Stimulated activated CD4-positive, alpha-beta T cell treated with anti-CD3 and anti-CD28 coated beads, TNF-alpha, amount 100 ng/mL, for 1 hour (primary cell): ENCODE measurements at places on chromosomes 2 and 18.
A peak's percentile ranks its signal among the peaks of the same experiment; 100 is the strongest.

- no peak for DNase-seq
These were observed 630.8 kb downstream of the NR4A2 start for GRCh38 chr2:155701721-155702120.

DNA sequence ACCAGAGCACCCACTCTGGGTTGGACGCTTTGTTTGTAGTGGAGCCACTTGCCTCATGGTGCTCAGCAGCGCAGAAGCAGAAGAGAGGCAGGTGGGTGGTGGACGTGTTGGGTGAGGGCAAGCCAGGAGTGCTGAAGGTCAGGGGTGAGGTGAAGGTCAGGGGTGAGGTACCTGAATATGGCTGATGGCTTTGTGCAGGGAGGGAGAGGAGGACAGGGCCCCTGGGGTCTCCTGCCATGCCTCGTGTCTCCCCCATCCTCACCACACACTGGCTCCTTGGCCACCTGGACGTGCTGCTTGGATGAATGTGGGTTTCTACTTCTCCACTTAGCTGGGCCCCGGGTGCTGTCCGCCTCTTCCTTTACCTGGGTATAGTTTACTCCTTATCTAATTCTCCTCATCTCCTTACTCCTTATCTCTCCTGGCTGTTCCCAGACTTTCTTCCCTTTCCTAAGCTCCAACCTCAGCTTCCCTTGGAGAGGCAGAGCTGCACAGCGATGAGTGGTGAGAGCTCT is 68.1 kb downstream of the DYSF start:
- DNase-seq: no peak

DNA sequence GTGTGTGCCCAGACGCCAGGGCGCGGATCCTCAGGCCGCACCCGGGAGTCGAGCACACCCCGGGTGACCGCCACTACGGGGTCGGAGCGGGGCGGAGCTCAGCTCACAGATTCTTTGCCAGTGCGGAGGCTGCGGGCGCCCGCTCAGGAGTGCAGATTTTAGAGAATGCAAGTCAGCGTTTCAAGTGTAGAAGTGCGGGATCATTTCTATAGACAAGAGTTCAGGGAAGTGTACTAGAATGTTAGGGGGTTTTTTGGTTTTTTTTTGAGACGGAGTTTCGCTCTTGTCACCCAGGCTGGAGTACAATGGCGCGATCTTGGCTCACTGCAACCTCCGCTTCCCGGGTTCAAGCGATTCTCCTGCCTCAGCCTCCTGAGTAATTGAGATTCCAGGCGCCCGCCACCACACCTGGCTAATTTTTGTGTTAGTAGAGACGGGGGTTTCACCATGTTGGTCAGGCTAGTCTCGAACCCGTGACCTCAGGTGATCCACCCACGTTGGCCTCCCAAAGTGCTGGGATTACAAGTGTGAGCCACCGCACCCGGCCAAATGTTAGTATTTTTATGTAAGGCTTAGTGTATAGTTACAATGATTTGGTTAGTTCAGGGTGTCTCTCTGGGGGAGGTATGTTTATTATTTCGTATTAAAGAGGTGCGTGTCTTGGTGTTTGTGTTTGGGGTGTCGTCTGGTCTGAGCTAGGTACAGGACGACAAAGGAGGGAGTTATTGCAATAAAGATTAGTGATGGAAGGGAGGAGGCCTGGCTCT is 619 bp upstream of the FAM168B start:
- peak; percentile 8 for DNase-seq

GRCh38 chr2:109157563-109158105 is 28.6 kb downstream of the SH3RF3 start:
- DNase-seq: no peak

GRCh38 chr2:68404893-68405799 is 40.1 kb downstream of the PLEK start:
- DNase-seq: no peak

GRCh38 chr2:95312543-95313201 is 15.5 kb downstream of the KCNIP3 start:
- DNase-seq: no peak

DNA sequence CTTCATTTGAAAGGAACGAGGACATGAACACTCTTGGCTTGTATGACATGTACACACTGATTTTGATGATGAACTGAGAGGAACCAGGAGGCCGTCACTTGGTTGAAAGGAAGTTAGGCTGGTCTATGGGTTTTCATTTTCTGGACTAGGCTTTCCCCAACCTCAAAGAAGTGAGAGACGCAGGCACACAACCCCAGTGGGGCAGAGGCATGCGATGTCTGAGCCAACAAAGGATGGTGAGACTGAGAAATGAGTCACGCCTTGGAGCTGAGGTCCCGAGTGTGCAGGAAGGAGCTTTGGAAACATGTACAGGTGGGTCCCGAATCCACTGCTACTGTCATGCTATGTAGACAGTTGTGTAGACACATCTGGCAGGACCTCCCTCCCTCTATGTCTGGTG is 24.1 kb downstream of the SIGLEC15 start:
- no peak for DNase-seq

GRCh38 chr2:237026981-237027711 is 58.5 kb upstream of the COPS8 start:
- DNase-seq: no peak

DNA sequence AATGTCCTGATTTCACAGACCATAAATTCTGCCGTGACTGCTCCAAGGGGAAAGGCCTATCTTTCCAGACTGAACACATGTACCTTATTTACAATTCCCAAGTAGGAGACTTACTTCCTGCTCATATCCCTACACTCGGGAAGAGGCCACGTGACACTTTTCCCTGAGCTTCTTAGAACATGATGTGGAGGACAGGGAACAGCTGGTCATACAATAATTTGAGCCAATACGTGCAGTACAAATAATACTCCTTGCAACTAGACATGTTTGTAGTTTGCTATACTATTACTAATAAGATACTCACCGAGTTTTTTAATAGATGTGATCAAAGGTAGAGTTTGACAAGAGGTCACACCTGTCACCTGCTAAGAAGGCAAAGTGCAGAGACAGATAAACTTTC is 256.4 kb downstream of the SP3 start:
- DNase-seq: no peak

DNA sequence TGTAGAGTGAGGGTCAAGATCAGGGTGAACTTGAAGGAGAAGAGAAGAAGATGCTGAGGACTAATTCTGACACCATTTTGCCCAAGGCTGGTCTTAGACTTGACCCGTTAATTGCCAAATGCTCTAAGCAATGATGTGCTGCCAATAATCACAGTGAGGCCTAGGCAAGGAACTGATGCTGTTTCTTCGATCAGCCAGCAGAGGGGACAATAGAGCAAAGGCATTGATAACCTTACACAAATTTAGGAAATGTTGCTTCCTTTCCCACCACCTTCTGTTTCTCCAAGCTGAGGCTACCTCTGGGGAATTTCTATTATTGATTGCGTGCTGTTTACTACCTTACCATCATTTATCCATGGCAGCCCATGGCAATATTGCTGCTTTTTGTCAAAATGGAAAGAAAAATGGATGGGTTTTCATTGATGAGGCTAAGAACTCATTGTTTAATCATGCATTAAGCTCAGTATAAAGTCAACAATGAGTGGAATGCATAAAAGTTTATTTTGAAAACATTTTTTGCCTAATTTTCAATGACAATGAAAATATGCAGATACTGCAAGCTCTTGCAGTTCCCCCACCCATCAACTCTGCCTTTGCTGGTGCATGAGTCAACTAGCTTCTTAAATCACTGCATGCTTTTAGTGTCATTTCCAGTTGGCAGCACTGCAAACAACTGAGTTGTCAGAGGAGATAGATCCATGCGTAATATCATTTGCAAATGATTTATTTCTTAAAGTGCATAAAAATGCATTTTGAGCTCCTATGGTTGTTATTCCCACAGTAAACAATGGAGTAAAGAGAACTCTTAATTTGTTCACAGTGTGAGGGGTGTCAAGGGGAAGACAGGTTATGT is 116.4 kb upstream of the NYAP2 start:
- DNase-seq: no peak

DNA sequence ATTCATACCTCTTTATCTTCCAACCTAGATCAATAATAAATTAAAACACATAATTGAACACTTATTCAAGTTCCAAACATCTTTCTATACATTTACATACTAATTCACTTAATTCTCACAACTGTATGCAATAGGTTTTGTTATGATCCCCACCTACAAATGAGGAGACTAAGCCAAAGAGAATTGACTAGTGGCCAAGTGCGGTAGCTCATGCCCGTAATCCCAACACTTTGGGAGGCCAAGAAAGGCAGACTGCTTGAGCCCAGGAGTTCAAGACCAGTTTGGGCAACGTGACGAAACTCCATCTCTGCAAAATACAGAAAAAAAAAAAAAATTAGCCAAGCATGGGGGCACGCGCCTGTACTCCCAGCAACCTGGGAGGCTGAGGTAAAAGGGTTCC is 36.8 kb downstream of the KCNG3 start:
- DNase-seq: no peak

DNA sequence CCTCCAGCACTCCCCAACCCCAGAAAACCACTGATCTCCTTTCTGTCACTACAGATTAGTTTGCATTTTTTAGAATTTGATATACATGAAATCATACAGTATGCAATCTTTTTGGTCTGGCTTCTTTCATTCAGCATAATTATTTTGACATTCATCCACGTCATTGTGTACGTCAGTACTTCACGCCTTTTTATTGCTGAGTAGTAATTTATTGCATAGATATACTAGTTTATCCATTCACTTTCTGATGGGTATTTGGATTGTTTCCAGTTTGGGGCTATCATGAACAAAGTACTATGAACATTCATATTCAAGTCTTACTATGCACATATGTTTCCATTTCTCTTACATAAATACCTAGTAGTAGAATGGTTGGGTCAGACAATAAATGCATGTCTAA is 20.1 kb upstream of the CHN1 start:
- DNase-seq: no peak

- DNase-seq: no peak
These were observed 25.5 kb downstream of the SP5 start for GRCh38 chr2:170740660-170741059.

DNA sequence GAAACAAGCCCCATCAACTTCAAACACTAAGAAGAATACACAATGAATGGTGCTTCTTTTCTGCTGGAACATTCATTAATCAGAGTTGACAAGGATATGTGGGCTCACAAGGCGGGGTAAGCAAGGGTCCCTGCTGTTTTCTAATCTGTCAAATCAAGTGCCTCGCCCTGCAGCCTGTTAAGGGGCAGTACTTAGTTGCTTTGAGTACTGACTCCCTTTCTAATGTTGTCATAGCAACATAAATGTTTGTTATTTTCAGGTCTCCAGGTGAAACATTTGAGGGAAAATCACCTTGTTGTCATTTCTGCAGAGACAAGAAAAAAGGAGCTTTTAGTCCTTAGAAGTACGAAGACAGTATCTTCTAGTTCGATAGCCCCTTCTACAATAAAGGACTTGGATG is 284.7 kb upstream of the PKDCC start:
- no peak for DNase-seq

- no peak for DNase-seq
These were observed 203.9 kb downstream of the PHLPP1 start for GRCh38 chr18:62919109-62919838.

DNA sequence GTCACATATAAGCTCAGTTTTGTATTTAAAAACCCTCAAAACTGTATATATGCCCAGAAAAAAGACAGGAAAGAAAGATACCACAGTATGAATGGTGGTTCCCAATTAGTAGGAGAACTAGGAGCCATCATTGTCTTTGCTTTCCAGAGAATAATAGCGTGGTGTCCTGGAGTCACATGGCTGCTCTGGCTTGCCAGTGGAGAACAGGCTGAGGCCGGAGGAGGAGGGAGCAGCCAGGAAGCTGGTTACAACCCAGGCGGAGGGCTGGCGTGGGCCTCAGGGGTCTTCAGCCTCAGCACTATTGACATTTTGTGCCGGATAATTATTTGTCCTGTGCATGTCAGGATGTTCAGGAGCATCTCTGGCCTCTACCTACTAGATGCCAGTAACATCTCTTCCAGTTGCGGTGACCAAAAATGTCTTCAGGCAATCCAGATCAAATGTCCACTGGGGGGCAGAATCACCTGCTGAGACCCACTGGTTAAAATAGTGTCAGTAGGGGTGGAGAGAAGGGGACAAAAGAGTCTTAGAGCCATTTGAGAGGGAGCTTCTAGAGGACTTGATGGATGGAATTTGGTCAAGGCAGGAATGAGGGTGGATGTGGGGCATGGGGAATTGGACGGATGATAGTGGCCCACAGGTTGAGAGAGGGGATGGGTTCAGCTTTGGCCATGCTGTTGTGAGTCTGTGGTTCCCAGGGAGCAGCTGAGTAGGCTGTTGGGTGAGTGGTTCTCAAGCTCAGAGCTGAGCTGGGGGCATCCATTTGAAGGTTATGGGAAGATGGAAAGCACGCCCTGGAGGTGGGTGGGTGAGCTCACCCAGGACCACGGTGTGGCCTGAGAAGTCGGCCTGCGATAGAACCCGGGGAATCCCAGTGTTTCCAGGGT is 144.9 kb downstream of the AGAP1 start:
- DNase-seq: no peak
